Hindlimb muscle (tissue), 1 donor: ENCODE measurements at places on chromosomes 3 and 15. TPM values are rescaled to one million over a fixed set of nuclear protein-coding genes. Genes with fewer than 3 reads are reported as not detected.

GRCh38 chr3:22609139-22609538 is 594.0 kb upstream of the UBE2E2 start:
- DNase-seq, result no peak

GRCh38 chr3:42654331-42655201 is 1.1 kb downstream of the ZBTB47 start:
- DNase-seq, result peak; percentile 81

DNA sequence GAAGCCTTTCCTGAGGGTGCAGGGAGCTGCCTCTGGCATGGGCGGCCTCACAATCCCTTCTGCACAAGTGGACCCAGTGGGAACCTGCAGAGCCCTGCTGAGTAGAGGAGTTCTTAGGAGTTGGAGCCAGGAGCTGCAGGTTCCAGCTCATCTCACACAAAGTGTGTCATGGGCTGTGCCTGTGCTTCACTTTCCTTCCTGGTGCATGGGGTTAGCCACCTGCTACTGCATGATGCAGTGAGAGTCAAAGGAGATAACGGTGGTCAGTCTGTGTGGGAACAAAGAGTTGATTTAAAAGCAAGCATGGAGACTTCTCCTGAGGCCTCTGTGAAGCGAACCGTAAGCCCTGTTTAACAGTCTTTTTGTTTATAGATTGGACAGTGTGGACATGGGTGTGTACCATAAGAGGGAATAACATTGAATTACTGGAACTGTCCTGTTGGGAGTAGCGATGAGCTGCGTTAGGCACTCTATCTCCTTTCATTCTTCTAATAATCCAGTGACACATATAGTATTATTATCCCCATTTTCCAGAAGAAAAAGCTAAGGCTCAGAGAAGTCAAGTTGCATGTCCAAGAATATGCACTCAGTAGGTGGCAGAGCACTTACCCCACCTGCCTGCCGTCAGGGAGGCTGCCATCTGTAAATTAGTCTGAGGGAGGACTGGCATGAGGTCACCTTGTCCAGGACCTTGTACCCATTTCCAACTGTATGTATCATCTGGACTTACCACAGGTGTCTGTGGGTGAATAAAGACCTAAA is 68.7 kb upstream of the PRR23C start:
- no peak for DNase-seq

Gene ACAA1
- polyA plus RNA-seq, result 34.6 TPM

Gene TGM5
- 0.08 TPM for polyA plus RNA-seq
